ENCODE measurements at places on chromosomes 2 and 18. TPM values are rescaled to one million over a fixed set of nuclear protein-coding genes. Genes with fewer than 3 reads are reported as not detected.

GRCh38 chr2:181121996-181122395 is 141.6 kb downstream of the UBE2E3 start:
- DNase-seq = no peak
- H3K36me3 ChIP-seq = no peaks in the 10 kb centered on the region
- no peak overlapping the region for H3K4me3 ChIP-seq
- no peaks in the 10 kb centered on the region for H3K27me3 ChIP-seq
- H3K27ac ChIP-seq = no peak overlapping the region
- peaks cover 56% of the 10 kb centered on the region for H3K4me1 ChIP-seq

DNA sequence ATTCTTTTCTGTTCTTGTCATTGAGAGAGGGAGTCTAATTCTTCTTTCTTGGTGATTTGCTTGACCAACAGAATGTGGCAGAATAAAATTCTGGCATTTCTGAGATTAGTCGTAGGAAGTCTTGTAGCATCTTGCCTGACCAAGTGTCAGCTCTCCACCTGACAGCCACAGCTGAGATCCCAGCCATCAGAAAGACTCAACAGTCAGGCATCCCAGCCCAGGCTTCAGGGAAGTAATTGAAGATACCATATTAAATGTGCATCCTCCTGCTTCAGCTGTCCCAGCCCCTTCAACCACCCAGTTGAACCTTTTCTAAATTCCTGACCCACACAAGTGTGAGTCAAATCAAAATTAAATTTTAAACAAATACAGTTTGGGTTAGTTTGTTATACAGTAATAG is 208.3 kb downstream of the PIK3C3 start:
- no peaks in the 10 kb centered on the region for H3K36me3 ChIP-seq
- H3K4me3 ChIP-seq = no peak overlapping the region
- no peak for DNase-seq
- no peaks in the 10 kb centered on the region for H3K4me1 ChIP-seq

DNA sequence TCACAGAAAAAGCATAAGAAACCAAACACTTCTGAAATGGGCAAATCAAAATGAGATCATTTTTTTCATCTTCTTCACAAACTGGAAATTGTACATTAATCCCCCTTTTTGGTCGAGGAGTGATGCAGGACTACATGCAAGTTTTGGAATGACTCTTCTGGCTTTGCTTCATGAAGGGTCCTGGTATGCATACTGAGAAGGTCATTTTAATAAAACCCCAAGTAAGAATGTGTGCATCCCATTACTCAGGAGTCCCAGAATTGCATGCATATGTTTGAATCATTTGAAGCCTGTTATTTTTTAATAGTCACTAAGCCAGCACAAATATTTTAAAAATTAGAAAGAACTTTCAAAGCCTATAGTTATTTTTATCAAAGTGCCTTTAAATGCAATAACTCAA is 16.7 kb upstream of the EHBP1 start:
- no peak for DNase-seq
- H3K4me1 ChIP-seq = no peaks in the 10 kb centered on the region
- H3K4me3 ChIP-seq = no peak overlapping the region
- H3K27me3 ChIP-seq = peaks cover 5% of the 10 kb centered on the region
- no peak overlapping the region for H3K27ac ChIP-seq
- no peaks in the 10 kb centered on the region for H3K36me3 ChIP-seq

DNA sequence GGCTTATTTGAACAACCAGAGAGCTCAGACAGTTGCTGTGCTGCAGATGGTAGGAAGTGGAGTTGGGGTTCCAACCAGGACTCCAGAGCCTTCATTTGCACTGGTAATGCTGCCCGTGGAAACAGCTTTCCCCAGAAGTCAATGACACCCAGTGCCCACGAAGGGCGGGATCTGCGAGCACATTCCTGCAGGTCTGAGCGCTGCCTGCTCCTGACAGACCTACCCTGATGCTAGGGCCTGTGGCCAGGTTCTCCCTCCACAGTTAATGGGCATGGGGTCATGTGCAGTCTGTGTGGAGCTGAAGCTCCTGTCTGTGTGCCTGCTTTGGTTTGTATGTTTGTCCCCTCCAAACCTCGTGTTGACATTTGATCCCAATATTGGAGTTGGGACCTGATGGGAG is 299.0 kb upstream of the HS6ST1 start:
- H3K4me1 ChIP-seq = no peaks in the 10 kb centered on the region
- DNase-seq = no peak
- no peak overlapping the region for H3K27ac ChIP-seq
- no peak overlapping the region for H3K4me3 ChIP-seq
- no peaks in the 10 kb centered on the region for H3K27me3 ChIP-seq
- no peaks in the 10 kb centered on the region for H3K36me3 ChIP-seq

DNA sequence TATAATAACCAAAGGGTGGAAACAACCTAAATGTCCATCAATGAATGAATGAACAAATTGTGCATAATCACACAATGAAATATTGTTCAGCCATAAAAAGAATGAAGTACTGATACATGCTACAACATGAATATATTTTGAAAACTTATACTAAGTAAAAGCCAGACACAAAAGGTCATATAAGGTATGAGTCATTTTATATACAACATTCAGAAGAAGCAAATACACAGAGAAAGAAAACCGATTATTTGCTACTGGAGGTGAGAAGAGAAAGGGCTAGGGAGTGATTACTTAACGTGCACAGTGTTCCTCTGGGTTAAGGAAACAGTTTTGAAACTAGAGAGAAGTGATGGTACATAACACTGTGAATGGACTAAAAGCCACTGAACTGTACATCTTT is 105.3 kb downstream of the GORASP2 start:
- no peak overlapping the region for H3K27ac ChIP-seq
- no peak overlapping the region for H3K4me3 ChIP-seq
- no peak for DNase-seq
- no peaks in the 10 kb centered on the region for H3K27me3 ChIP-seq
- H3K36me3 ChIP-seq = peaks cover 26% of the 10 kb centered on the region
- no peaks in the 10 kb centered on the region for H3K4me1 ChIP-seq

DNA sequence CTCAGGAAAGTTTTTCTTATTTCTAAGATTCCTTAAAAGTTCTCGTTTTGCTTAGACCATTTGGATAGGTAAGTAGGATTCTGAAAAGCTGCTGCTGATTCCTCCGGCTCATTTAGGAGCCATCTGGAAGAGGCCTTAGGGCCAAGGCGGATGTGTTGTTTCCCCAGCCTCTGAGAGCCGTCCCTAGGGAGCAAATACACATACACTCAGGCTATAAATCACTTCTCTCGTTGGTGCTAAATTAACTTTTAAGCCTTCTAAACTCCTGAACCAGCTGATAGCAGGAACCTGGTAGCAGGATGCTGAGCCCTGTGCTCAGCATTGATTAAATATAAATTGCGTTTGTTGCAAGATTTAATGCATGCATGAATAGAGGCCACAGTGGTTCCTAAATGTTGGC is 109.8 kb downstream of the ADCYAP1 start:
- no peak overlapping the region for H3K27ac ChIP-seq
- H3K4me3 ChIP-seq = no peak overlapping the region
- no peaks in the 10 kb centered on the region for H3K27me3 ChIP-seq
- no peaks in the 10 kb centered on the region for H3K4me1 ChIP-seq

DNA sequence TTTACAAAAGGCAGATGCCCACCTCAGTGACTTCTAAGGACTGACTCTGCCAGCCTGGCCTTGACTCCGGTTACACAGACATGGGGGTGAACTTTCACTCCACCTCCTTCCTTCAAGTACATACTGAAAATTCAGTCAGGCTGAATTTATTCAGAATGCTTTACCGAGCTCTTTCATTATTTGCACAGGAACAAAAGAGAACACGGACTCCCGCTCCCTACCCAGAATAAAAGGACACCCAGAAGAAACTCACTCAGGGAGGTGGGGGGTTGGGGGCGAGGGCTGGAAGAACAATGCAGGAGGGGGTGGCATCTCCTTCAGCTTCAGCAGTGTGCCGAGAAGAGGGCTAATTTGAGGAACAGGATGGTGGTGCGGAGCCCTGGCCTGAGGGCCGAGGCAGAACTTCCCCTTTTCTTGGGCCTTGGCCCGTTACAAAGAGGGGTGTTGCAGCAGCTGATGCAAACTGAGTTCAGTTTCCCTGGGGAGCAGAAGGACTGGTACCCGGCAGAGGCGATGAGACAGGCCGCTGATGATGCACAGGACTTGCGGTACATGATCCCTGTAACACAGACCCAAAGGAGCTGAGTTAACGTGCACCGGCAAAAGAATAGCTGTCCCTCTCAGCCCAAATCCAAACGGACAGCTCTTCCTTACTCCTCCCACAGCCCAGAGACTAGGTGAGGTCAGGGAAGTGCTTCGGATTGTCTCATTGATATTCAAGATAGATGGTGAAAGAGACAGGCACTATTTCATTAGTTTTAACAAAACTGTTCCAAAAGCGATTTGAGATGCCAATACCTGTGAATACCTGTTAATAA is 24.1 kb downstream of the LYPD1 start:
- H3K4me1 ChIP-seq = no peaks in the 10 kb centered on the region
- H3K4me3 ChIP-seq = no peak overlapping the region
- no peak for DNase-seq
- no peaks in the 10 kb centered on the region for H3K27me3 ChIP-seq

DNA sequence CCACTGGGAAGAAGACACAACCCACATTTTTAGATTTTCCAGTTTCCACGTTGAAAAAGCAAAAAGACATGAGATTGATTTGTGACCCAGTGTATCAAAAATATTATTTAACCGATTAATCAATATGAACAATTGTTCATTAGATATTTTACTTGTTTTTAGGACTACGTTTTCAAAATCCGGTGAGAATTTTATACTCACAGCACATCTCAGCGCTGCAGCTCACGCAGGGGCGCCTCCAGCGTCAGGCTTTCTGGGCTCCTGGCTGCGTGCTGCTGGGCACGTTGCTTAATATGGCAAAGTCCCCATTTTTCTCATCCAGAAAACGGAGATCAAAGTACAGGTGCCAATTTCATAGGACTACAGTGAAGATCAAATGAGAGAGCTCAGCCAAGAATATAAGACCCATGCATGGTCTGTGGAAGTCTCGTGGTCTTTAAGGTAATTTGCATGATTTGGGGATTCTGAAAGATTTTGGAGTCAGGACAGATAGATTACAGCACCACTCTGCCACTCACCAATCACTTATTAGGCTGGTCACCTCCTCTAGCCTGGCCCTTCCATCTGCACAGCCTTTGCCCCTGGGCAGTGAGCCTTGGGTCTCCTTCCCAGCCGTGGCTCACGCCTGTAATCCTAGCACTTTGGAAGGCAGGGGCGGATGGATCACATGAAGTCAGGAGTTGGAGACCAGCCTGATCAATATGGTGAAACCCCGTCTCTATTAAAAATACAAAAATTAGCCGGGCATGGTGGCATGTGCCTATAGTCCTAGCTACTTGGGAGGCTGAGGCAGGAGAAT is 36.2 kb downstream of the PTPN18 start:
- peak overlapping the region; percentile 60 for H3K4me3 ChIP-seq
- peaks cover 9% of the 10 kb centered on the region for H3K4me1 ChIP-seq
- no peaks in the 10 kb centered on the region for H3K36me3 ChIP-seq

DNA sequence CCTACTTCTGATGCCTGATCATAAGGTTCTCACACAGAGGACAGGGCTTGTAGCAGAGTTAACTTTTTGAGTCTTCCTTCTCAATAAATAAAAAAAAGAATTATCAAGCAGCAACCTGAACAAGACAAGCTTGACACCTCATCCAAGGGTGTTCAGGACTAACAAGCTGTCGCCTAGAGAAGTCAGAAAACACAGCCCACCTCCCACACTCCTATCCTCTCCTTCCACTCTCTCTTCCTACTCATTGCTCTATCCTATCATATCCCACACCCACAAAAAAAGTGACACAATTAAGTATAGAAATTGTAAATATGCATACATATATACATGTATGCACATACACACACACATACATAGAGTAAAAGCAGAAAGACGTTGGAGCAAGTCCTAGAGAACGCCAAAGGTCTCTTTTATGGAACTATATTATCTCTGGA is 5.4 kb downstream of the NBAS start:
- H3K27ac ChIP-seq = peak overlapping the region; percentile 70
- H3K27me3 ChIP-seq = no peaks in the 10 kb centered on the region
- H3K36me3 ChIP-seq = peaks cover 11% of the 10 kb centered on the region
- H3K4me3 ChIP-seq = no peak overlapping the region
- peaks cover 7% of the 10 kb centered on the region for H3K4me1 ChIP-seq

DNA sequence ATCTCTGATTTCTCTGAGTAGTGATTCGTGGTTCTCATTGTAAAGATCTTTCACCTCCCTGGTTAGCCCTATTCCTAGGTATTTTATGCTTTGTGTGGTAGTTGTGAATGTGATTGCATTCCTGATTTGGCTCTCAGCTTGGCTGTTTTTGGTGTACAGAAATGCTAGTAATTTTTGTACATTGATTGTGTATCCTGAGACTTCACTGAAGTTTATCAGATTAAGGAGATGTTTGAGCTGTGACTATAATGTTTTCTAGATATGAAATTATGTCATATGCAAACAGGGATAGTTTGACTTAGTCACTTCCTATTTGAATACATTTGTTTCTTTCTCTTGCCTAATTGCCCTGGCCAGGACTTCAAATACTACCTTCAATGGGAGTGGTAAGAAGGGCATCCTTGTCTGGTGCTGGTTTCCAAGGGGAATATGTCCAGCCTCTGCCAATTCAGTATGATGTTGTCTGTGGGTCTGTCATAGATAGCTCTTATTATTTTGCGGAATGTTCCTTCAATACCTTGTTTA is 251.9 kb upstream of the ZNF804A start:
- H3K4me3 ChIP-seq = no peak overlapping the region
- no peaks in the 10 kb centered on the region for H3K27me3 ChIP-seq
- no peaks in the 10 kb centered on the region for H3K4me1 ChIP-seq
- DNase-seq = no peak

DNA sequence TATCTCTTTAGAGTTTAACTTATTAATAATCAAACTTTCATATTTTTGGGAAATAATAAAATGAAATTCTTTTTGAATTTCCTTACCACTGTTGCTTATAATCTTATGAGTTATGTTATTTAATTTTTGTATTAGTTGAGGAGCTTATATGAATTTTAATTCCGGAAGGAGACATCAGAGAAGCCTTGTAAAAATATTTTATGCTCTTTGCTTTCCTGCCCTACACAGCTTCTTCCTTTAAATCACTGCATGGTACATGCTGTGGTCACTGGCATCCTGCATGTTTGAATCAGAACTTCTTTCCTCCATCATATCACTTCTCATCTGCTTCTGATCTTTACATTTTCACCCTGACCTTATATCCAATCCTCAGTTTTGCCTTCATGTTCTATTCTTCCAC is 266.7 kb upstream of the ZSWIM2 start:
- no peak for DNase-seq
- no peak overlapping the region for H3K27ac ChIP-seq
- no peaks in the 10 kb centered on the region for H3K4me1 ChIP-seq

- peak overlapping the region; percentile 46 for H3K4me3 ChIP-seq
- no peaks in the 10 kb centered on the region for H3K27me3 ChIP-seq
- peaks cover 53% of the 10 kb centered on the region for H3K4me1 ChIP-seq
- no peaks in the 10 kb centered on the region for H3K36me3 ChIP-seq
- peak; percentile 62 for DNase-seq
Measured at GRCh38 chr2:70141902-70142589, 48.8 kb downstream of the C2orf42 start.

The NOL4 gene
- total RNA-seq = not detected

The NUP35 gene
- 38.6 TPM for total RNA-seq

The AUP1 gene
- 219 TPM for total RNA-seq

The PAX3 gene
- total RNA-seq = not detected

The SRD5A2 gene
- not detected for total RNA-seq

The CFAP65 gene
- not detected for total RNA-seq

Data from CD8-positive, alpha-beta memory T cell (primary cell).